Neural cell (in vitro differentiated cells): ENCODE measurements at places on chromosomes 7 and 10. TPM values are rescaled to one million over a fixed set of nuclear protein-coding genes. Genes with fewer than 3 reads are reported as not detected.

Gene CADPS2
- polyA plus RNA-seq: 5.0 and 5.9 TPM in 2 replicates

Gene DPYSL4
- 116 and 143 TPM in 2 replicates for polyA plus RNA-seq

Gene AGAP9
- 12.0 and 14.5 TPM in 2 replicates for polyA plus RNA-seq

Gene TTYH3
- 17.0 and 25.0 TPM in 2 replicates for polyA plus RNA-seq

Gene FAM25C
- polyA plus RNA-seq: not detected in 2 replicates

Gene KIF11
- 0.32 and 0.47 TPM in 2 replicates for polyA plus RNA-seq

Gene PDE6C
- not detected in 2 replicates for polyA plus RNA-seq

Gene TMEM236
- 0.10 TPM in 1 of 2 replicates, not detected in the other for polyA plus RNA-seq

Gene PAX4
- polyA plus RNA-seq: not detected in 2 replicates
